ENCODE measurements at places on chromosomes 16 and 17. TPM values are rescaled to one million over a fixed set of nuclear protein-coding genes. Genes with fewer than 3 reads are reported as not detected.

- DNase-seq = peak; percentile 89
Measured at GRCh38 chr17:33968350-33969044, 286.6 kb upstream of the CCL2 start.

DNA sequence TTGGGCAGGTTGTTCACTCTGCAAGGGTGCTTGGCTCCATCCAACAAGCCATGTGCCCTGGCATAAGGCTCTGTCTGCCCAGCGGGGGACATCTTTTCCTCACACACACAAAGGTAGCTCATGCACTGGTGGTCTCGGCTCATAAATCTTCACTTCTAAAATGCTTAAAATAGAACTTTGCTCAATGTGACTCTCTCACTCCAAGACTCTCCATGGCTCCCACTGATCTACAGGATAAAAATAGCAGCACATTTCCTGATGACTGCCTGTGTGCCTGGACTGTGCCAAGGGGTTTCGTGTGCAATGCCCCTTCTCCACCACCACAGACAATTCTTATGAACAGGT, 15.1 kb upstream of the CIBAR2 start:
- no peak for DNase-seq

DNA sequence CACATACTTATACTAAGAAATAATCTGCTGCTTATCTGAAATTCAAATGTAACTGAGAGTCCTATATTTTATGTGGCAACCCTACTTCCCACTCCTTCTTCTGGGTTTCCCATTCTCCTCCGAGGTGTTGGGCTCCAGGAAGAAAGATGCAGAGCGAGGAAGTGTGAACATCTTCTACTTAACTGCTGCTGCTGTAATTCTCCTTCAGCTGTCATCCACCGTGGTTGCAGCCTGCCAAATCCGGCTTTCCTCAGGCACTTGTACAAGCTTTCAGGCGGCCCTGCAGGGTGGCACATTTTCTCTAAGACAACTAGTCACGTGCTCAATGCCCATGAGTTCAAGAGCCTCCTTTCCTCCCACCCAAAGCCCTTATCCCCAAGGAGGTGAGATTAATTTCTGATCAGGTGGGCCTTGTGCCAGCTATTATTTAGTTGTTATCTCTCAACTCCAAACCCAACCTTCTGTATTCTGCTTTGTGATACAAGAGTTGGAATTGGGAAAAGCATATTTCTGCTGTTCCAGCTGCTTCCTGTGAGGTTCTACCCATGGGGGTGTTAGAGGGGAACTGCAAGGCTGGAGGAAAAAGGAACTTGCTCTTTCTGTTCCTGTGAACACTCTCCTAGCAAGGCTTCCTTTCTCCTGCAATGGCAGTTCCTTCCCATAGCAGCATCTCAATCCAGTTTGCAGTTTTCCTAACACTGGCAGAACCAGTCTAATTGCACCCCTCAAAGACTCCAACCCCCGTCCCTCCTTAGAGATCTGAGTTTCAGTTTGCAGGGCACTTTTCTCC, 67.6 kb upstream of the RBBP6 start:
- no peak for DNase-seq

DNA sequence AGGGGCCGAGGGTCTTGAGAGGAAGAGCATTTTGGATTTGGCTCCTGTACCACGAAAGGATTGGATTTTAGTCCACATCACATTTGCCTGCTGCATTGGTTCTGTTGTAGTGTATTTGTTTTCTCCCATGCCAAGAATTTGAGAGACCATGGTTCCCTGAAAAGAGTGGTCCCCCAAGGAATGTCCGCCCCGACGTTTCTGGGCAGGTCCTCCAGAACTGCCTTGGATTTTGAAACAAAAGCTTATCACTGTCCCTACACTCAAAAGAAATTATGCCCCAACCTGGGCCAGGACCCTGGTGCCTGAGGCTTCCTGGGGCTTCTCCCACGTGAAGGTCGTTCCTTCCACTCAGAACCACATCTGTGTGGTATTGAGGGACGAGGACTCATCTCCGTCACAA, 10.8 kb downstream of the NTN1 start:
- DNase-seq = no peak

The TPPP3 gene
- total RNA-seq = 0.71 TPM

DNA sequence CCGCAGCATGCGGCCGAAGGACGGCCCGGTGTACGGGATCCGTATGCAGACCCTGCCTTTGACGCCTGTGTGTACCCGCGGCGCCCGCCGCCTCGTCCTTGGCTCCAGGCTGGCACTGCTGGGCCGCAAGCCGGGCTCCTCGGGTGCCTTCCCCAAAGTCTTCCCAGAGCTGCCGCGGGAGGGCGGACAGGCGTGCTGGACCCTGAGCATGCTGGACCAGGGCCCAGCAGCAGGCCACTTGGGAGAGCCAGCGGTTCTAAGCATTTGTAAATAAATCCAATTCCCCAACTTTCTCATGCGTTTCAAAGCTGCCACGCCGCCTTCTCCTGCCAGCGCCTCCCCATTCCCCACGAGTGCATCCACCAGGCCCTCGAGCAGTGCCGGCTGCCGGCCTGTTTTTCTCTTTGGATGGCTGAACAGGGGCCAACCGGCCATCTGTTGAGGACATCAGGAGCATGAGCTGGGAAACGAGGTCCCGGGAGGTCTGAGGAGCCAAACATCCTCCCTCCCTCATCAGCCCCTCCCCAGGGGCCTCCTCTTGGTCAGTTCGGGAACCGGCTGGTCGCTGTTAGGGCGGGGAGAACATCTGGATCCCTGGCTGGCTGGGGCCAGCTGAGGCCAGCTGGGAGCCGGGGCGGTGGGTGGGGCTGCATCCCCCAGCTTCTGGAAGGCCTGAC, 20.5 kb upstream of the PABPN1L start:
- DNase-seq = no peak

Measured in Daoy (cell line).